Suprapubic skin (tissue), 4 donors: ENCODE measurements at places on chromosomes 5 and 9.

- no peaks in the 10 kb centered on the region for H3K4me1 ChIP-seq
- DNase-seq = no peak
- no peaks in the 10 kb centered on the region for H3K27me3 ChIP-seq
- H3K36me3 ChIP-seq = no peaks in the 10 kb centered on the region
Observed at GRCh38 chr5:170896779-170897178, 35.0 kb downstream of the RANBP17 start.

DNA sequence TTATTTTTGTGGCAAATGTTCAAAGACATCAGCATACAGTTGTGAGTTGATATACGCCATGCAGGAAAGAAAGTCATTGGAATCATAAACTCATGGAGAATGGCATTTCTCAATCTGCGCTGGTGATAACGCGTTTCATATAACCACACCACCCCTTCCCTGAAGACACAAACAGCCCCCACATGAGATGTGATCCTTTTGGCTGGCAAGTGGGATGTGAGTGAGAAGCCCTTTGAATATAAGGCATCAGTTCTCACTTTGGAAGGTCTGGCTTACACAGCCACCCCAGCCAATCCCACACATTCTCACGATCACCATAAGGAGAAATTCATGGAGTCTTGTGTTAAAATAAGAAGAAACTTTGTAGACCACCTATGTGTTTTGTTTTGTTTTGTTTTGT, 725.0 kb downstream of the PRELID2 start:
- no peak for DNase-seq
- H3K27me3 ChIP-seq = no peaks in the 10 kb centered on the region
- H3K4me3 ChIP-seq = no peak overlapping the region

DNA sequence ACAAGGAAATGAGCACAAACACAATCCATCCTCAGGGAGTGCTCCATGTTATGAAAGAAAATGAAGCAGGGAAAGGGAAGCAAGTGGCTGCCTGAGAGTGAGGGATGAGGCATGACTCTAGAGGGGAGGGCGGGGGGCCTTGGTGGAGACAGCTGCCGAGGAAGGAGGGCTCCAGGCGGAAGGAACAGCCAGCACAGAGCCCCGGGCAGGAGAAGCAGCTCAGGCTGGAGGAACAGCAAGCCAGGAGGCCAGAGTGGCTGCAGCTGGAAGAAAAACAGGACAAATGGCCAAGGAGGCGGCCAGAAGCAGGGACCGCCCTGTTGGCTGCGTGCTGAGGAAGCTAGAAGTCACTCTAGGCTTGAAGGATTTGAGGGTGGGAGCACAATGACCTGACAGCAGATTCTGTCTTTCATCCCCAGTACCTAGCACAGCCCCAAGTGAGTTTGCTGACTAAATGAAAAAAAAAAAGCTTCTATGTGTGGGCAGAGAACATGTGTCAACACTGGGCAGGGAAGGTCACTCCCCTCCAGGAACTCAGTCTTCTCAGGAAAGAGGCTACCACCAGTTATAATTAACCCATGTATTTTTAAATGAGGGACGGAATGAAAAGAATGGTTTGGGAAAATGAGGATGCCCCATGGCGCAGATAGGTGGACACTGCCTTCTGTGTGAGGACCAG, 142.8 kb downstream of the DCP2 start:
- H3K4me1 ChIP-seq = peaks cover 27% of the 10 kb centered on the region
- no peak overlapping the region for H3K4me3 ChIP-seq
- H3K27me3 ChIP-seq = no peaks in the 10 kb centered on the region

GRCh38 chr5:36443941-36444340, 142.2 kb upstream of the RANBP3L start:
- no peaks in the 10 kb centered on the region for H3K36me3 ChIP-seq
- H3K4me1 ChIP-seq = peaks cover 19% of the 10 kb centered on the region
- H3K4me3 ChIP-seq = no peak overlapping the region
- DNase-seq = no peak
- no peak overlapping the region for H3K27ac ChIP-seq
- no peaks in the 10 kb centered on the region for H3K27me3 ChIP-seq

DNA sequence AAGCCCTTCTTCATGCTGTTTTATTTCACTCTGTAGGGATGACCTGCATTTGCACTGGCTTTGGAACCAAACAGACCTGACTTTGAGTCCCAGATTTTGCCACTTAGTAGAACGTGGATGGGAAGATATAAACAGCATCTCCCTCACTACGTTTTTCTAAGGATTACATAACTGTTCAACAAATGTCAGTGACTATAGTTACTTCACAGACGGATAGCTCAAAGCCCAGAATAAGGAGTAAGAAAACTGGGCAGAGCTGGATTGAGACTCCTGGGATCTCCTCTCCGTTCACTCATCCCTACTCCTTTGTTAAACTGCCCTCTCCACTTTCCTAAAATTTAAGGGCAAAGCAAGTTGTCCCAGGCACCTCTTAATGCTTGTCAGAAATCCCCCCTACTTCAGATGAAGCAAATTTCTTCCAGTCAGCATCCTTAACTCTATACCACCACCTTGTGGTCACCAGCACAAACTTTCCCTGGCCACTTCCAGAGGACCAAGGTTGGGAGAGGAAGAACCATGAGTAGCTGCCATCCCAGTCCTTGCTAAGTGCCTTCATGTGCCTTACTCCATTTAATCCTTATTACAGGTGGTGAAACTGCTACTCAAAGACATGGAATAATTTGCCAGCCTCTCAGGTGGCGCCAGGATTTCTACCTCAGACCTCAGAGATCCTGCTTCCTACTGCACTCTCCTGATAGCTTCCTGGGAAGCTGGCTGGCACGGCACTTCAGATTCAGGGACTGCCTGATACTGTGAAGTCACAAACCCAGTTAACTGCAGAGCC, 38.4 kb downstream of the EGR1 start:
- H3K27ac ChIP-seq = peak overlapping the region; percentile 55
- H3K27me3 ChIP-seq = no peaks in the 10 kb centered on the region
- H3K4me1 ChIP-seq = peaks cover 58% of the 10 kb centered on the region
- H3K4me3 ChIP-seq = no peak overlapping the region
- peaks cover 13% of the 10 kb centered on the region for H3K36me3 ChIP-seq

DNA sequence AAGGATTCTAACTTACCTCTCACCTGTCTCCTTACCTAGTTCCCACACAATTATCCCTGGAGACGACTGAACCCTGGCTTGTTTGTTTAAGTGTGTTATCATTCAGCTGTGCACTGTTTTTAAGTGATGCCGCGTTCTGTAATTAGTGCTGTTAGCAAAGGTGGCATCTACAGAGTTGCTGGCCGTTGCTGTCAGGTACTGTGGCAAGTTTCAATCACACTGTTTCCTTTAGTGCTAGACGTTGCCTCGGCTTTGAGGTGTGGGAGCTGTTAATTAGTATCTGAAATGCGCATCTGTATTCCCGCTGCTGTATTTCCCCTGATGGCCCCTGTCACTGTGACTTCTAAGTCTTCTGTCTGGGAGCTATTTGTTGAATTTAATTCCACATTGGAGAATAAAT, 193.8 kb upstream of the GAS1 start:
- no peaks in the 10 kb centered on the region for H3K27me3 ChIP-seq
- no peak overlapping the region for H3K4me3 ChIP-seq
- H3K36me3 ChIP-seq = no peaks in the 10 kb centered on the region
- H3K27ac ChIP-seq = no peak overlapping the region
- no peak for DNase-seq

DNA sequence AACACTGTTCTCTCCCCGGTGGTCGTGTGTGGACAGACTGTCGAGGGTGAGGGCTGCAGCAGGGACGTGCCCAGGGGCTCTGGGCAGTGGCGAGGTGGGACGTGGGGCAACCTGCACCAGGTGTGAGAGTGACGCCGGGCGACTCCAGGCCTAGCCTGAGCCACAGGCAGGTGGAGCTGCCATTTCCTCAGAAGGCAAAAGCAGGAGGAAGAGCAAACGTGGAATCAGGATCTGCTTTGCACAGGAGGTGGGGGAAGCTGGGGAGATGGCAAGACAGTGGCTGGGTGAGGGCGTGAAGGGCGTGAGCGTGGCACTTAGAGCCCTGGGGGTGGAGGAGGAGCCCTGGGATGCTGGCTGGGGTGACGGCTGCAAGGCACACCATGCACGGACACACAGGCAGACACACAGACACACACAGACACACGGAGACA, 39.6 kb upstream of the NSMF start:
- no peak overlapping the region for H3K27ac ChIP-seq
- DNase-seq = no peak
- no peaks in the 10 kb centered on the region for H3K27me3 ChIP-seq
- H3K36me3 ChIP-seq = peaks cover 41% of the 10 kb centered on the region
- no peaks in the 10 kb centered on the region for H3K4me1 ChIP-seq
- H3K4me3 ChIP-seq = no peak overlapping the region

DNA sequence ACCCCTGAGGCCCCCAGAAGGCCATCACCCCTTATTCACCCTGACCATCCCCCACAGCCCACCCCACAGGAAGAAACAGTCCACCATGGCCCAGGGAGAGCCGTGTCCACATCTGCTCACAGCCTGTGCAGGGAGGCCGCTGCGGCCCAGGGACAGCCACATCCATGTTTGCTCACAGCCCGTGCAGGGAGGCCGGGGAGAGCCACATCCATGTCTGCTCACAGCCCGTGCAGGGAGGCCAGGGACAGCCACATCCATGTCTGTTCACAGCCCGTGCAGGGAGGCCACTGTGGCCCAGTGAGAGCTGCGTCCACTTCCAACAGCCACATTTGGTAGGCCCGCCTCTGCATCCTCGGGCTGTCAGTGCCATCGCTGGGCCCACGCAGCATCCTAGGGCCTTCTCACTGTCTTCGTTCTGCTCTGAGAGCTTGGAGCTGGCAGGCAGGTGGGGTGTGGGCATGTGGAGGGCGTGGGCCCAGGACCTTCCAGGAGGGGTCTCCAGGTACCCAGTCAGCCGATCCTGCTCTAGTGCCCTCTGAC, 38.1 kb downstream of the LPCAT1 start:
- H3K27me3 ChIP-seq = no peaks in the 10 kb centered on the region
- peaks cover 37% of the 10 kb centered on the region for H3K36me3 ChIP-seq
- H3K4me3 ChIP-seq = no peak overlapping the region
- no peak for DNase-seq
- H3K4me1 ChIP-seq = no peaks in the 10 kb centered on the region
- no peak overlapping the region for H3K27ac ChIP-seq

GRCh38 chr5:113278976-113279375, 155.8 kb downstream of the TSSK1B start:
- no peak overlapping the region for H3K27ac ChIP-seq
- H3K36me3 ChIP-seq = no peaks in the 10 kb centered on the region
- peaks cover 45% of the 10 kb centered on the region for H3K4me1 ChIP-seq
- no peak overlapping the region for H3K4me3 ChIP-seq
- no peaks in the 10 kb centered on the region for H3K27me3 ChIP-seq

DNA sequence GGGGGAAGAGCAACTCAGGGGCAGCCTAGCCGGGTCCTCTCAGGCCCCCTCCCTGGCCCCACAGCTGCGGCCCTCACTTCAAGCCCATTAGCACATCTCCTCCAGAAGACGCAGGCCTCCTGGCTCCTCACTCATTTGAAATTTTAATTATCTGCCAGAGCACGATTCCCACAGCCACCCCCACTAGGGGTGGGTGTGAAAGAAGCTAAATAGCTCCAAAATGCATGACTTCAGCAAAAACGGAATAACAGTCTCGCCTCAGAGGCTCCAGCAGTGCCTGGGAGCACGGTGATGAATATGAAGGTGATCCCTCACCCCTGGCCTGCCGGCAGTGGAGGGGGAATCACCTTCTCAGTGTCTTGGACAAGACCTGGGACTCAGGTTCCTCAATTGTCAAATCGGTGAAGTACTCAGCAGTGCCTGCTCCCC, 61.1 kb upstream of the HRH2 start:
- H3K4me3 ChIP-seq = no peak overlapping the region
- no peaks in the 10 kb centered on the region for H3K4me1 ChIP-seq

DNA sequence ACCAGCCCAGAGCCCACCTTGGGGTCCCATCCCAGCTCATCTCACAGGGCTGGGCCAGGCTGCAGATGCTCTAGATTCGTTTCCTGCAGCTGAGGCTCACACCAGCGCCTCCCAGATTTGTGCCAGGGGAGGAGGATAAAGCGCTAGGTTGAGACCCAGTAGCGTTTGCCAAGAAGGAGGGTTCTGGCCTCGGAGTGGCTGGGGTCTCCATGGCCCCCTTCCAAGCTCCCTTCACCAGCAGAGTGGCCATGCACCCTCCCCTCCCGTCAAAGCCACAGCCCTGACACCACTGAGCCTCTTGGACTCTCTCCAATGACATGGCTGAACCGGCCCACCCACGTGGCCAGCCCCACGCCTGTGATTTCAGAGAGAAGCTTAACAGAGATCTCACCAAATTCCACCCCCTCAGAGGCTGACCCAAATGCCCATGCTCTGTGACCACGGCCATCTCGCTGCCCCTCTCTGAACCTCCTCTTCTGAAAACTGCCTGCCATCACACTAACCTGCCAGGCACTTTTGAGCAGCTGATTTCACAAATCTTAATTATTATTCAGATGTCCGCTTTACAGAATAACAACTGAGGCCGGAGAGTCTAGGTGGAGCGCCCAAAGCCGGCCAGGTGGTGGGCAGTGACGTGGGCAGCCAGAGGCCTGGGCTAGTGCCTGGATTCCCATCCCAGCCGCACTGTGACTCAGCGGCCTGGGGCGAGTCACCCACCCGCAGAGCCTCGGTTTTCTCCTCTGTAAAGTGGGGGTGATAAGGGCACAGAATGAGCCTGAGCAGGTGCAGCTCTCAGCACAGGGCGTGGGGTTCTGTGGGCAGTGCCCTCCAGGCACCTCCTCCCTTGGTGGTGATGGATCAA, 155.7 kb downstream of the C9orf50 start:
- peak overlapping the region; percentile 7 for H3K27ac ChIP-seq
- peaks cover 37% of the 10 kb centered on the region for H3K4me1 ChIP-seq
- no peak for DNase-seq
- H3K27me3 ChIP-seq = no peaks in the 10 kb centered on the region
- no peak overlapping the region for H3K4me3 ChIP-seq
